Fibroblast of the aortic adventitia (primary cell): ENCODE measurements at places on chromosomes 13 and 19. TPM values are rescaled to one million over a fixed set of nuclear protein-coding genes. Genes with fewer than 3 reads are reported as not detected.
A peak's percentile ranks its signal among the peaks of the same experiment; 100 is the strongest.

DNA sequence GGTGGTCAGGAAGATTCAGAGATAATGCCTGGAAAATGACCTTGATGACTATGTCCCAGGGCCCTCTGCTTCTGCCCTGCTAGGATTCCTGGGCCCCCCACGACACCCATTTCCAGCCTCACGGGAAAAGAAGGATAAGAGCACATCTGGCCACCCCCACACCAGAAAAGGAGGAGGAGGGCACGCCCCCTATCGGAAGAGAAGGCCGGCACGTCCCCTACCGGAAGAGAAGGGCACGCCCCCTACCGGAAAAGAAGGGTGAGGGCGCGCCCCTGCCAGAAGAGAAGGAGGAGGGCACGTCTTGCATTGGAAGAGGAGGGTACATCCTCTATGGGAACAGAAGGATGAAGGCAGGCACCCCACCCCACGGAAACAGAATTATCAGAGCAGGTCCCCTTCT lies 84.3 kb downstream of the IER2 start:
- DNase-seq = peak; percentile 31

DNA sequence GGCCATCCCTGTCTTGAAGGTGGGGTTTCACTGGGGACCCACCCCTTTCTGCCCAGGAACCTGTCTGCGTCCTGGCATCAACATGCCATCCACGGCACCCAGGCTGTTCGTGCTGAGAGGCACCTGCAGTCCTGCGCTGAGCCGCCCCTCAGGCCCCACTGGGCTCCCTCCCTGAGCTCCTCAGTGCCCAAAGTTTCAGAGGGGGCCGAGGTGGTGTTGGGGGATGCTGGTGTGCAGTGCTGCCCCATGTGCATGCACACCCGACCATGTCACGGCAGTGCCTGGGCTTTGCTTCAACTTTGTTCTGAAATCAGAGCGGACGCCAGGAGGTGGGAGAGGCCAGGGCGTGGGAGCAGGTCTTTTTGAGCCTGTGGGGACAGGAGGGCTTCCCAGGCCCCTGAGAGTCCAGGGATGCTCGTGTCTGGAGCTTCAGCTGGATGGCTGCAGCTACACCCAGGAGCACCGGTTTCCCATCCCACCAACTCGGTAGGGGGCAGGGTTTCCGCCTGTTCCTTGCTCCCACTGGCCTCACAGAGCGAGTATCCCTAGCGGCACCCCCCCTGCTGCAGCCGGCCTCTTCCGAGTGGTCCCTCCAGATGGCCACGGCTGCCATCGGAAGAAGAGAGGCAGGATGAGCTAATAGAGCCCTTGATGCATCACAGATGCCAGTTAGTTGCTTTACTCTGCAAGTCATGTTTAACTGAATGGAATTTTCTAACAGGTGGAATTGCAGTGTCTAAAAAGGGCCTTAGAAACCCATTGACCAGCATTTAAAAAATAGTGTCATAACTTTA lies 44.0 kb downstream of the WDFY2 start:
- no peak for DNase-seq

The LILRA5 gene
- total RNA-seq = not detected in 2 replicates

The FSTL3 gene
- total RNA-seq = 14.8 and 148 TPM in 2 replicates
